Glutamatergic neuron (in vitro differentiated cells): ENCODE measurements at places on chromosomes 2 and 18.

- DNase-seq: no peak
Measured at GRCh38 chr18:2316751-2317696, 254.3 kb downstream of the METTL4 start.

DNA sequence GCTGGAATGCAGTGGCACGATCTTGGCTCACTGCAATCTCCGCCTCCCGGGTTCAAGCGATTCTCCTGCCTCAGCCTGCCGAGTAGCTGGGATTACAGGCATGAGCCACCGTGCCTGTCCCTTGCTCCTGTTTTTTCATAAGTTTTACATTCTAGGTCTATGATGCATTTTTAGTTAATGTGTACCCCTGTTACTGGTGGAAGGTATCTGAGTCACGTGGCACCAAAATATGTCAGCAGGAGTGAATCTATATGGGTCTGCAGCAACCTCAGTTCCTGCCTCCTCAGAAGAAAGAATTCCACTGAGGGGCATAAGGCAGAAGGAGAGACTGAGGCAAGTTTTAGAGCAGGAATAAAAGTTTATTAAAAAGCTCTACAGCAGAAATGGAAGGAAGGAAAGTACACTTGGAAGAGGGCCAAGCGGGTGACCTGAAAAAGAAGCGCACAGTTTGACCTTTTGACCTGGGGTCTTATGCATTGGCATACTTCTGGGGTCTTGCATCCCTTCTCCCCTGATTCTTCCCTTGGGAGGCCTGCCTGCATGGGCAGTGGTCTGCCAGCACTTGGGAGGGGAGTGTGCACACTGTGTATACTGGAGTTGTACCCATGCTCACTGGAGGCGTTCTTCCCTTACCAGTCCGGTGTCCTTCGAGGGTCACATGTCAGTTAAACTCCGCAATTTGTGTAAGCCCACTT lies 1.1 kb upstream of the MFSD2B start:
- DNase-seq: no peak

DNA sequence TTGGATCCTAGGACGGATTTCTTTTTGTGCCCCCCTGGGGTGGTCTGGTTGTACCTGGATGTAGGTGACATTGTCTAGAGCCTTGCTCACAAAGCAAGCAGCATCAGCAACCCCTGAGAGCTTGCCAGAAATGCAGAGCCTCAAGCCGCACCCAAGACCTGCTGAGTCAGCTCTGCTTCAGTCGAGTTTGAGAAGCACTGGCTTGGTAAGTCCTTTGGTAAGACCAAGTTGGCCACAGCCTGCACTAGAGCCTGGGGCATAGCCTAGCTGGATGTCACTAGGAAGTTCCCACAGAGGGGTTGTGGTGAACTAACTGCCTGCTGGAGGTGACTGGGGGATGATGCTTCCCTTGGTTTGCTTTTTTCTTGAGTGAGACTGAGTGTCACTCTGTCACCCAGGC lies 6.2 kb downstream of the ABCG5 start:
- no peak for DNase-seq

- no peak for DNase-seq
Measured at GRCh38 chr18:37182340-37183135, 353.6 kb downstream of the KIAA1328 start.

DNA sequence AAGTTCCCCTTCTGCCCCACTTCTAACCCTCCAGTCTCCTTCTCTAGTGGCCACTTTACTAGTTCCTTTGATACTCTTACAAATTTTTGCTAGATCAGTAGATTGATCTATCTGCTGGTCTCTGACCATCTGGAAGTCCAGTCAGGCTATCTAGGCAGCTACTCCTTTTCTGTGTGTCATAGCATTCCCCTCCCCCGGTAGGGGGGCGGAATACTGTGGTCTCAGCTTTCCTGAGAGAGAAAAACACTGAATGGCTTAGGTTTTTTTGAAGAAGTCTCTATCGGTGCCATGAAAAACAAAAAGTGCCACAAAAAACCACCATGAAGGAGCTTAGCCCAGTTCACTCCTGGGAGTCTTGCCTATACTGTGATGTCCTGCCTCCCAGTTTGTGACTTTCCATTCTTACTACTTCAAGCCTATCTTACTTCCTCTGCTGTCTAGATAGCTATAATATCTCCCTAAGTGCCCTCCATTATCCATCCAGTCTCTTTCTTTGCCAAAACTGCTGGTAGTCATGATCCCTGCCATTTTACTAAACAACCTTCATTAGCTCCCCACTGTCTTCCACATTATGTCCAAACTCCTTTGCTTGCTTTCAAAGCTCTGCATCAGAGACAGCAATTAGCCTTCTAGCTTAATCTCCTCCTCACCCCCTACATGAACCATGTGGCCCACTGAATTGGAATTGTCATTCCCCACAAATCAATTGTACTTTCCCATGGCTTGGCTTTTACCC lies 29.9 kb downstream of the TPGS2 start:
- DNase-seq: no peak
